ENCODE measurements at places on chromosomes 11 and 22.

DNA sequence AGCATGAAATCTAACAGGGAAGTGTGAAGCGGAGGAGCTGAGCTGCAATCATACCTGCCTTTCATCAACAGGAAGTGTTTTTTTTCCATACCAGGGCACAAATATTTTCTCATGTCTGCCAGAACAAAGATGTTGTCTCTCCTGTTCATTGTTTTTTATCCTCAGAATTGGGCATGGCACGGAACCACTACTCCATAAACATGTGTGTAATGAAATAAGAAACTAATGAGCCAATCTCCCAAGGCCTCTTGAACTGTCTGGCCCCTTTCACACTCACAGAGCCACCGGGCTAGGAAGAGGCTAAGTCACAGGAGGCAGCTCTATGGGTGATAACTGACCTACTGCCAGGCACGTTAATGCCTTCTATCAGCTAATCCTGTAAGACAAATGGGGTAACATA lies 124.4 kb downstream of the ETS1 start:
- DNase-seq = no peak

- no peak for DNase-seq
These were observed 46.4 kb downstream of the ZNF143 start for GRCh38 chr11:9507277-9507580.

DNA sequence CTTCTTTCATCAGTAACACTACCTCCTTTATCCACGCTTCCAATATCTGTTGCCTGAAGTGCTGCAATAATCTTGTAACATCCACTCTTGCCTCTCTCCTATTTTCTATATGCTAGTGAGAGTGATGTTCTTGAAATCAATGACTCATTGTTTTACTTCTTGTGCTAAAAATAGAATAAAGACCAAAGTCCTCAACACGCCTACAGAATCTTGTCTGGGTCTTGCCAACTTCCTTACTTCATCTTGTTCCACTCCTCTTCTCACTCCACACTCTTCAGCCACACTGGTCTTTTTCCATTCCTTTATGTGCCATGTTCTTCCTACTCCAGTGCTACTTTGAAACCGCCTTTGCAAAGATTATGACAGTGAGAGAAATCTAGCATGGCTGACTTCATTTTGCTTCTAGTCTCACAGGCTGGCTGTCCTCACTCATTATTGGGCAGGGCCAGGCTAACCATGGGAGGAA lies 136.4 kb downstream of the CCDC81 start:
- DNase-seq = no peak

GRCh38 chr11:69938206-69938605 lies 119.0 kb upstream of the FGF3 start:
- DNase-seq = no peak

DNA sequence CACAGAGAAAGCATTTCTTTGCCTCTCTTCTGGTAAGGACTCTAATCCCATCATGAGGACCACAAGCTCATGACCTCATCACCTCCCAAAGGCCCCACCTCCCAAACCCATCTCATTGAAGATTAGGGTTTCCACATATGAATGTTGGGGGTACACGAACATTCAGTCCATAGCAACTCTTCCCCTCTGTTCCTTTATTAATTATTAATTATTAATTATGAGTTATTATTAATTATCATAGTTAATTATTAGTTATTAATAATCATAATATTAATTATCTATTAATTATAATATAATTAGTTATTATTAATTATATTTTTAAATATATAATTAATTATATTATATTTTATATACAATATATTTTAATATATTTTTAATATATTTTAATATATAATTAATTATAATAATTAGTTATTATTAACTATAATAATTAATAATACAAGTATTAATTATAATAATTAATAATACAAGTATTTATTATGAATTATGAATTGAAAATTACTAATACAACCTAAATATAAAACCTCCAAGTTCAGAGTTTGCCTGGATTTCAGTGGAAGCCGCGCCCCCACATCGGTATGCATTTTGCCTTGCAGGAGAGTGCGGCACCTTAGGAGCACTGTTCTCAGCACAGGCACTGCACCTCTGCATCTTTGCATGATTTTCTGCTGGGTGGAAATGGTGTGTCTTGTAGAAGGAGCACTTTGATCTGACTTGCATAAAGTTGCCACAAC lies 128.0 kb upstream of the FGF3 start:
- no peak for DNase-seq

- DNase-seq = no peak
These were observed 160.5 kb upstream of the GRK3 start for GRCh38 chr22:25403811-25404471.
